ENCODE measurements at places on chromosomes 1 and 21.
A peak's percentile ranks its signal among the peaks of the same experiment; 100 is the strongest.

DNA sequence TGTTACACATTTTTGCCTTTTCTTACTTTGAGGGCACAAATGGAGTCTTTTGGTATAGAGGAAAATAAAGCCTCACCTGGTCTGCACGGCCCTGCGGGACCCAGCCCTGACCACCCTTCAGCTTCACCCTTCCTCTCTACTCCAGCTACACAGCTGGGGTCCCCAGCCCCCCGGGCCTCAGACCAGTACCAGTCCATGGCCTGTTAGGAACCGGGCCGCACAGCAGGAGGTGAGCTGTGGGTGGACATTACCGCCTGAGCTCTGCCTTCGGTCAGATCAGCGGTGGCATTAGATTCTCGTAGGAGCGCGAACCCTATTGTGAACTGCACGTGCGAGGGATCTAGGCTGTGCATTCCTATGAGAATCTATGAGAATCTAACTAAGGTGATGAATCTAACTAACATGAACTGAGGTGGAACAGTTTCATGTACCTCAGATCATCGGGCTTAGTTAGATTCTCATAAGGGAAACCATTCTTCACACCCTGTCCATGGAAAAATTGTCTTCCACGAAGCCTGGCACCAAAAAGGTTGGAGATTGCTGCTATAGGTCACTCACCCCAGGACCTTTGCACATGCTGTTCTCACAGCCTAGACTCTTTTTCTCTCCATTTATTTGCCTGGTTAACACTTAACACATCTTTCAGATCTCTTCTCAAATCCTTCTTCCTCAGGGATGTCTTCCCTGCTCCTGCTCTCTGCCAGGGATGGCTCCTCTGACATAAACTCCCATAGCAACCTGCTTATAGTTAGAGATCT lies 37.5 kb upstream of the ECE1 start:
- no peak for DNase-seq

- DNase-seq, result no peak
Measured at GRCh38 chr1:28447679-28448078, 58.2 kb upstream of the RCC1 start.

GRCh38 chr1:113519556-113519955 lies 129.2 kb downstream of the MAGI3 start:
- DNase-seq, result peak; percentile 22

DNA sequence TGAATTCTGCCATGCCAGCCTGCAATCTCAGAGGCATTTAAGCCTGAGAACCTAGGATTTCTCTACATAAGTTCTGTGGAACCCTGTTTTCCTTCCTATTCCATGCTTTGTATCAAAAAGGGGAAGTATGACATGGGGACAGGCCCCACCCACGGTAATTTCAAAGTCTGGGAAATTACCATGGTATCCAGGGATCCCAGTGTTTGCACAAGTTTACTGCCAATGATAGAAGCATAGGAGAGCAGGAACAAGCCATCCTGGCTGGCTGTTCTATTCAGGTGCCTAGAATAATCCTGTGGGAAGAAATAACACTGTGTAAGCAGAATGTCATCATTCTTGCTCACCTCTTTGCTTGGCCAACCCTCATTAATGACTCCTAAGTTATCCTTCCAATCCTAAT lies 53.8 kb upstream of the ATP1B1 start:
- no peak for DNase-seq

- no peak for DNase-seq
Measured at GRCh38 chr1:54607821-54608565, 15.3 kb downstream of the FAM151A start.

- DNase-seq, result no peak
Measured at GRCh38 chr1:227622739-227623475, 59.6 kb downstream of the ZNF678 start.

DNA sequence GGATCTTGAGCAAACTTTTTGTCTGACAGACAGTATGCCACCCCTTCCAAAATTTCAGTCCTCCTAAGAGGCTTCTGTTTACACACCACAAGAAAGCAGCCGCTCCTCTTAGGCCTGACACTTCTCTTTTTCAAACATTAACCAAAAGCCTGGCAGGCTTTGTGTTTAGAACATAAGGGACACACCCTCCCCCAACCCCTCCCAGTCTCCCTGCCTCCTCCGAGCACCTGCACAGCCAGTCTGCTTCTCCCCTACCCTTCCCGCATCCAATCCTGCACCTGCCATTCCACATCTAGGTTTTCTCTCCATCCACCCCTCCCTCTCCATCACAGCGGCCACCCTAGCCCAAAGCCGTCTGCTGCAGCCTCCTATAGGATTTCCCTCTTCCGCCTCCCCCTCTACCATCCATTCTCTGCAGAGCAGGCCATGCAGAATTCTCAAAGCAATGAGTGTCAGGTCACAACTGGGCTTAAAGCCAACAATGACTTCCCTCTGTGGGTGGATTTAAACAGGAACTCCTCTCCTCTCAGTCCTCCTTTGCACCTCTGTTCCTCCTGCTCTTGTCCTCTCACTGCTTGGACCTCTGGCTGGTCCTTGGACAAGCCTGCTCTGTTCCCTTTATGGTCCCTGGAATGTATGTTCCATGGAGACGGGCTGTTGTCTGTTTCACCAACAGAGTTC lies 478.2 kb downstream of the NPHP4 start:
- DNase-seq, result no peak

DNA sequence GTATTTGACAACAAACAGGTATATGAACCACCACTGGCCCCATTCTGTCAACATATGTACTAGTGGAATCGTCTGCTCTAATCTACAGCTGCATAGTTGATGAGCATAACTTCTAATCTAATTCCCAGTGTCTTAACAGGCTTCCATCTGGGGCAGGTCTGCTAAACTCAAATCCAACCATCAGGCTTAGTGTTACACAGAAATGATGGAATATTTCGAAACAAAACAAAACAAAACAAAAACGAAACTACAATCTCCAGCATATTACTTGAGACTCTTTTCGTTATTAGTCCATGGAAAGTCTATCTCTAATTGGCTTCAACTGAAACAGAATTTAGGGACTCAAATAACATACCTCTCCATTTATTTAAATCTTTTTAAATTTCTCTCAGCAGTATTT lies 37.6 kb downstream of the DIPK1A start:
- DNase-seq, result no peak
